ENCODE measurements at places on chromosomes 5 and 9.

DNA sequence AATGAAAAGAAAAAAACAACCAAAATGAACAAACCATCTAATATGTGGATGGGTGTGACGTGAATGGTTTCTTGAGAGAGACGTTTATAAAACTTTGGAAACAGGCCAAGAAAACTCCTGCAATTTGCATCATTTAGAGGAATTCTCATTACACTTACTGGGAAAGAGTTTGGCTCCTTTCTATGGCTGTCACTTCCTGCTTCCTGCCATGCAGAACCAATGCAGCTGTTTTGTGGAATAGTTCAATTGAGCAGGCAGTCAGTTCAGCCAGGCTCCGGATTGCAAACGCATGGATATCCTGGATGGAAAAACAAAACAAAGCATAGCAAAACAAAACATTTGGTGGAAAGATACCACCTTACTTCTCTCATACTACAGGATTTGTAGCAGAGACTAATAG is 36.6 kb downstream of the FAM114A2 start:
- no peak for DNase-seq

GRCh38 chr5:95083606-95084005 is 201.3 kb downstream of the MCTP1 start:
- DNase-seq, result no peak

GRCh38 chr9:16064771-16065170 is 511.9 kb downstream of the CCDC171 start:
- DNase-seq, result no peak

- no peak for DNase-seq
Observed at GRCh38 chr5:129963359-129963758, 59.1 kb downstream of the CHSY3 start.

DNA sequence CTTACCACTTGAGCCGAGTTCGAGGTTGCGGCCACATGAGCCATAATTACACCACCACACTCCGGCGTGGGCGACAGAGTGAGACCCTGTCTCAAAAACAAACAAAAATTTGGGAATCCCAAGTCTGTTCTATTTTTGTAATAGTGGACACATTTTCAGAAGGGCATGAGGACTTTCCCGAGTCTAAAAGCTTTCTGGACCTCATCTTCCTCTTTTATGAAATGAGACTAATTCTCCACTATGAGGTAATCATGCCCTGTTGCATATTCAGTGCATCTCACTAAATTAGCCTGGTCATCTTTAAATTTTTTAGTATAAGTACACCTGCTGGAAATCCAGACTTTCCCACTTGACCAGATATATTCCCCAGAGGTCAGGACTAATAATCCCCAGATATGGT is 55.7 kb downstream of the GGTA1 start:
- no peak for DNase-seq

DNA sequence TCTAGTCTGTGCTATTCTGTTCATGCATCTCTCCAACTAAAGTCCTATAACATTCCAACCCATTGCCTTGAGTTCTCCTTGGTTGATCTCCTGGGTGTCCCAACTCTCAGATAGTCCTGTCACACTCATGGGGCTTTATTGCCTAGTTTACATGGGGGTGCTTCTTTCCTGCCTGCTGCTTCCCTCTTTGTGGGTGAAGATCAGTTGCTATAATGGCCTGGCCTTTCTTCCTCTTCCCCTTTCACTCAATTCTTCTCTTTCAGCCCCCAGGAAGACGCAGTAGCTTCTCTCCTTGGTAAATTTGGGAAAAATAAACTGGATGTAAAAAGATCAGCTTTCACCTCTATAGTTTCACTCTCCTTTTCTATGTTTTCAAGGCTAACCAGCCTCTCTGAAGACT is 66.5 kb downstream of the PTCD2 start:
- no peak for DNase-seq

DNA sequence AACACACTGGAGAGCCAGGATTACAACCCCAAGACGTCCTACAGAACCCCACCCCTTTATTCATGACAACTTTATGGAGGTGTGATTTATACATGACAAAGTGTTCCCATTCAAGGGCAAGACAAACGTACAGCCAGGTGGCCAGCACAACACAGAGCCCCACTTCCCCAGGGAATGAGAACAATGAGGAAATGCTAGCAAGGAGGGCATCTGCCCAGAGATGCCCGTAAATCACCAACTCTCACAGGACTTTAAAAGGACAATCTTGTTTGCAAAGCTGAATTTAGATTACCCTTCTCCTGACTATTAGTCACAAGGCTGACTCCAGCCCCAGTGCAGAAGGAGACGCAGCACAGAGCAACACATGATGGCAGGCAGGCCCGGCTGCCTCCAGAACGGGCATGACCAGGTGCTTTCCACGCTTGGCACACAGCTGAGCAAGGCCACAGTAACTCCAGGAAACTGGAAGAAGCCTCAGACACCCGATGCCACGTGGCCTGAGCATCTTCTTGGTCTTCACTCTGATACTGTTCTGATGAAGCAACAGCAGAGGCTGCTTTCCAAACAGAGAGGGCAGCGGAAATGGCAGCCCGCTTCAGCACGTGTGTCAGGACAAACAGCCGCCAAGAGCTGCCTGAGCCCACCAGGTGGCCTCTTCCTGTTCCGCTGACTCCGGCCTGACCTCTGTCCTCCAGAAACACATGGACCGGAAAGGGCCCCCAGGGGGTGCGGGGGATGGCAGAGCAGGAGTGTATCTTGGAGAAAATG is 51.4 kb downstream of the ROR2 start:
- DNase-seq, result no peak

DNA sequence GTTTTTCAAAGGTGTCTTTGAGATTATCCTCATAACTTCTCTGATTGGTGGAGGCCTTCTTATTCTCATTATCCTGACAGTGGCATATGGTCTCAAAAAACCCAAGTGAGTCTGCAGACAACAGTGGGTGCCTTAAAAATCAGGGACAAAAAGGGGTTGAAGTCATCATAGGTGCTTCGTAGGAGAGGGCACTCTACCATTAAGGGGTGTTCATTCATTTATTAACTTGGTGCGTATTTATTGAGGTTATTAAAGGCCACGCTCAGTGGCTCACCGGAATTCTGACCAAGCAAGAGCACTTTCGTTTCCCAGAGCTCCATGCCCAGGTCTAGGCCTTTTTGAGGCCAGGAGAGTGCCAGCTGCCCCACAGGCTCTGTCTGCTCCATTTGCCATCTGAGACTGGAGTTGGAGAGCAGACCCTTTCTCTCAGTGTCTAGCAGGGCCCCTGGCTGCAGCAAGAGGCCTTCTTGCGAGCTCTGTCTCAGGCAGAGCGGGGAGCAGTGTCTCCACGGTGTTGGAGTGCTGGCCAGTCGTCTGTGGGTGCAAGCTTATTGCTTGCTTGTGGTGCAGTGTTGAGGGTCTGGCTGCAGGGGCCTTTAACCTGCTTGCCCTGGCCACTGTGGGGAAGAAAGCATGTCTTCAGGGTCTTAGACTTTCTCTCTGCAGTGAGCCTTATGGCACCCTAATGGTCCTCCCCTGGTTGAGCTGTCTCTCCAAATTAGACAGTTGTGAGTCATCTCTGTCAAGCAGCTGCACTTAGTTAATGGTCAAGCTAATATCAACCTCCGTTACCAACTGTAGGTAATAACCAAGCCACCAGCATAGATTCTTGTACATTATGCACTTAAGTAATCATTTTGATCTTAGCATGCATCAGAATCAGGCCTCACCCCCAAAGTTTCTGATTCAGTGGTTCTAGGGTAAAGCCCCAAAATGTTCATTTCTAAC is 62.6 kb downstream of the IL31RA start:
- DNase-seq, result no peak

GRCh38 chr9:98971168-98971914 is 27.6 kb downstream of the COL15A1 start:
- DNase-seq, result no peak

GRCh38 chr5:149636861-149637246 is 55.6 kb downstream of the ARHGEF37 start:
- DNase-seq, result peak; percentile 39

- no peak for DNase-seq
Observed at GRCh38 chr5:74432216-74432615, 208.3 kb downstream of the ENC1 start.

- no peak for DNase-seq
Observed at GRCh38 chr9:135304886-135305285, 174.7 kb upstream of the PPP1R26 start.

DNA sequence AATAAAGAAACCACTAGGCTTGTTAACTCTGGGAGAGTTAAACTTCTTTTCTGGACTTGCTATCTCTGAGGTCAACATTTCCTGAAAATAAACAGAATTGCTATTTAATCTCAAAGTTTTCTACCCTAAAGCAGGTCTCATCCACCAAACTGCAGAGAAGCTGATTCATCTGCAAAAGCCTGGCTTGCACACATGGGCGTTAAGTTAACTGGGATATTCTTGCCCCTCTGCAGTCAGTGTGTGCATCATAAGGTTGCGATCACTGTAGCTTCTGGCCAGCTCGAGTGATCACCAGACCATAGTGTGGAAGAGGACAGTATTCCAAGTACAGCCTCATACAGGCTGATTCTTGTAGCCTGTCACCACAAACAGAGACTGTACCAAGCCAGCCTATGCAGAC is 99.2 kb downstream of the SPOCK1 start:
- DNase-seq, result no peak
